ENCODE measurements at places on chromosomes 3 and 15. TPM values are rescaled to one million over a fixed set of nuclear protein-coding genes. Genes with fewer than 3 reads are reported as not detected.

DNA sequence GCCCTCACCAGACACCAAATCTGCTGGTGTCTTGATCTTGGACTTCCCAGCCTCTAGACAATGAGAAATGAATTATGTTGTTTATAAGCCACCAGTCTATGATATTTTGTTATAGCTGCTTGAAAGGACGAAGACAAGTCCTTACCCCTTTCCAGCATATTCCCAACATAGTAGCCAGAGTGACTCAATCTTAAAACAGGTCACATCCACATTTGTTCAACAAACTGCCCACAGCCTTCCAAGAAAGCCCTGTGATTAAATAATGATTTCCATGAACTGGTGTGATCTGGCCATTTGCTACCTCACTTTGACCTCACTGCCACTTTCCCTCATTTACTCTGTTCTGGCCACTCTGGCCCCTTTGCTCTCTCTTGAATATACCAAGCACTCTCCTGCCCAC lies 193.7 kb upstream of the CFAP20DC start:
- DNase-seq: no peak

GRCh38 chr3:138127636-138128365 lies 4.4 kb downstream of the A4GNT start:
- no peak for DNase-seq

DNA sequence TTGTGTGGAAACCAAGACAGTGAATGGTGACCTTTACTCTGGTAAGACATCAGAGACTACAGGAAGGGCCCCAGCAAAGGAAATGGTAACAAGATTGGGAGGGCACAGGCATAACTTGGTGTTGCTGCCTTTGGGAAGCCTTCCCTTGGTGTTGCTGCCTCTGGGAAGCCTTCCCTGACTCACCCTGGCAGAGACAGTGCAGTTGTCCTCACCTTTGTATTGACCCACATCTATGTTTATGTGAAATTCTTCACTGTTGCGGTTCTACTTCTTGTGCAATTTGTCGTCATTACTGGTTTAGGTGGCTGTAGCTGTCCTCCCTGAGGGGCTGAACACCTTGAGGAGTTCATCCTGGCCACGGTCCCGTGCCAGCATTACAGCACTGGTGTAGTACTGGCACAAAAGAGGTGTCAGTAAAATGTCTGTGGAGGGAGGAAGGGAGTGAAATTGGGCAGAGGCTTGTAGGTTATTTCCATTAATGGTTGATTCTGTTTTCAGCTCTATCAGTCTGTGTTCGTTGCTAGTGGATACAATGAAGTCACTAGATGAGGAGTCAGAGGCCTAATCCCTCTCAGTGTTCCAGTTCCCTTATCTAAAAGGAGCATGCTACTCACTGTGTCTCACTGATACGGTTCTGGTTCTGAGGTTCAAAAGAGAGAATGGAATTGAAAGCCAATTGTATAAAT lies 21.6 kb downstream of the IFT122 start:
- DNase-seq: no peak

The IL5RA gene
- total RNA-seq: not detected

The SOX14 gene
- not detected for total RNA-seq

GRCh38 chr15:69664572-69665571 lies 212.3 kb downstream of the RPLP1 start:
- DNase-seq: no peak

DNA sequence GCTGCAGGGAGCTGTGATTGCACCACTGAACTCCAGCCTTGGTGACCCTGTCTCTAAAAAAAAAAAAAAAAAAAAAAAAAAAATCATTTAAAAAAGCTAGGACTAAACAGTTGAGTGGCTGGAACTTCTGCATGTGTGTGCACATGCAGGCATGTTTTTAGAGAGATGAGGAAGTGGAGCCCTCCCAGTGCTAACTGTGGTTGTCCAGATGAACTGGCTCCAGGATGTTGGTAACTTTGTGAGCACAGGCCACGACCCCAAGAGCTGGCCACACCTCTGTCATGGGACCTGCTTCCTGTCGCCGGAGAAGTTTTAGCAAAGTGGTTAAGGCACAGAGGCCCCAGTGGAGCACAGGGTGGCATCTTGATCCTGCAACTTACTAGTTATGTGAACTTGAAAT lies 27.0 kb downstream of the CHCHD6 start:
- no peak for DNase-seq

- DNase-seq: no peak
These were observed 460.2 kb downstream of the OCA2 start for GRCh38 chr15:27638958-27639357.

DNA sequence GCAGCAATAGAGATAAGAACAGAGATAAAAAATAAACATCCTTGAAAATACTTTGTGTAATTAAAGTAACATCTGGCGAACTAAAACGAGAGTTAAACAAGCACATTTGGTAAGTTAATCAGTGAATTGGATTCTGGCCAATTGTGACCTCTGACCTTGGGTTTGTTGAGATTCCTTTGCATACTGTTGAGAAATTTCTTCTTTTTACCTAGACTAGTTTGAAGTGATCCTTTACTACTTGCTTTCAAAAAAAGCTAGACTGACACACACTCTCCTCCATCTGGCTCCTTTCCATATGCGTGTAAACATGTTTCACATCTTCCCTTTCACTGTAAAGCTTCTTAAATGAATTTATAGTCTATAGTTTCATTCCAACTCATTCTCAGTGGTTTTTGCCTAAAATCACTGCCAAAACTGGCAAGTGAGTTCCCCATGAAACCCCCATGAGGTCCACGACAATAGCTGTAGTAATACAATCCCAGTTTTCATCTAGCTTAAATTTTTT lies 17.3 kb upstream of the GBE1 start:
- DNase-seq: no peak

GRCh38 chr3:115270849-115271248 lies 123.8 kb upstream of the ZBTB20 start:
- no peak for DNase-seq

GRCh38 chr3:55534876-55535275 lies 47.8 kb upstream of the WNT5A start:
- no peak for DNase-seq

- DNase-seq: peak; percentile 80
These were observed 51.7 kb downstream of the SCN11A start for GRCh38 chr3:39000008-39000450.

GRCh38 chr3:174202116-174202515 lies 657.0 kb upstream of the NAALADL2 start:
- DNase-seq: no peak

GRCh38 chr3:150303768-150304167 lies 104.3 kb upstream of the TSC22D2 start:
- DNase-seq: peak; percentile 57

DNA sequence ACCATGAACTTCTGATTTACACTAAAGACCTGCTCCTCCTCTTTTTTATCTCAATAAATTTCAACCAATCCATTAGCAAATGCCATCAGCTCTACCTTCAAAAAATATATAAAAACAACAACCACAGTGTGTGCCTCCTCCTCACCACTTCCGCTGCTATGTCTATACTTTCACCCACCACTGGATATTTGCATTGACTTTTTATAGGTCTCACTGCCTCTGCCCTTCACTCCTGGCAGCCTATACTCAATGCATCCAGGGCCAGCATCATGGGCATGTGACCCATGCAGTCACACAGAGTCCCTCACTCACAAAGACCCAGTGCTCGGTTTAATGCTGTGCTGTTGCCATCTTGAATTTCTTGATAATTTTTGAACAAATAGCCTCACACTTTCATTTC lies 53.5 kb upstream of the CCDC54 start:
- no peak for DNase-seq

The PCSK6 gene
- 13.5 TPM for total RNA-seq

DNA sequence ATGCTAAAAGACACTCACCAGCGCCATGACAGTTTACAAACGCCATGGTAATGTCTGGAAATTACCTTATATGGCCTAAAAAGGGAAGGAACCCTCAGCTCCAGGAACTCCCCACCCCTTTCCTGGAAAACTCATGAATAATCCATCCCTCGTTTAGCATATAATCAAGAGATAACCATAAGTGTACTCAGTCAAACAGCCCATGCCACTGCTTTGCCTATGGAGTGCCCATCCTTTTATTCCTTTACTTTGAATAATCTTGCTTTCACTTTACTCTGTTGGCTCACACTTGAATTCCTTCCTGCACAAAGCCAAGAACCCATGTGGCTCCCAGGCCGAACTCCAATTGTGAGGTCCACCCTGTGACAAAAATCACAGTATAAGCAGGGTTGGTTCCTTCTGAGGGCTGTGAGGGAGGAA lies 19.1 kb upstream of the FSTL1 start:
- DNase-seq: no peak

The STRA6 gene
- total RNA-seq: 0.54 TPM

DNA sequence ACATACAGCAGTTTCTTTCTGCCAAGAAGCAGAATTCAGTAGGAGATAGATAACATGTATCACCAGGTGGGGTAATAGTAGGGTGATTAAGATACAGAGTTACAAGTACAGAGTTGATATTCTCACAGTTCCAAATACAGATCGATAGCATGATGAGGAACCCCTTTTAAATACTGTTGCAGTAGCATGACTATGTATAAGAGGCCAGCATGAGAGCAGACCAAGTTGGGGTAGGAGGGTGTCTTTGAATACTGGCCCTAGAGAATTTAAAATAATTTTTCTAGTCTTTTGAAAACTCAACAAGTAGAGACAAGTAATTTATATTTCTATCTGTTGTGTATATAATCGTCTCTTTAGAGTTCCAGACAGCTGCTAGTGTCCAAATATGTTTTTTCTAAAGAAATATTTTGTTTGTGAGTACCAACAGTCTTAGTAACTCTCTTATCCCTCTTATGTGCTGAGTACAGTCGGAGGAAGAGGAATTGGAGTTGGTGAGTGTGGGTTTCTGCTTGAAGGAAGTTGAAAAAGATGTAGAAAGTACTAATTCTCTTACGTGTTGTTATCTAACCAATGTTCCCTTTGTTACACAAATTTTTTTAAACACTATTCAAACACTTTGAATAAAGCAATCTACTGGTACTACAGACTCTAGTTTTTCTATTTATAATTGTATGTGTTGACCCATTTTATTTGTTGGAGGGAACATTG lies 30.2 kb downstream of the LYSMD4 start:
- DNase-seq: no peak

The SLC9C1 gene
- 0.79 TPM for total RNA-seq

- no peak for DNase-seq
These were observed 33.8 kb downstream of the SLC9A9 start for GRCh38 chr3:143814443-143814889.

GRCh38 chr3:37688756-37689155 lies 172.9 kb upstream of the CTDSPL start:
- DNase-seq: no peak

- no peak for DNase-seq
These were observed 154.2 kb downstream of the RAB11A start for GRCh38 chr15:66023311-66023972.

The C3orf85 gene
- total RNA-seq: not detected

DNA sequence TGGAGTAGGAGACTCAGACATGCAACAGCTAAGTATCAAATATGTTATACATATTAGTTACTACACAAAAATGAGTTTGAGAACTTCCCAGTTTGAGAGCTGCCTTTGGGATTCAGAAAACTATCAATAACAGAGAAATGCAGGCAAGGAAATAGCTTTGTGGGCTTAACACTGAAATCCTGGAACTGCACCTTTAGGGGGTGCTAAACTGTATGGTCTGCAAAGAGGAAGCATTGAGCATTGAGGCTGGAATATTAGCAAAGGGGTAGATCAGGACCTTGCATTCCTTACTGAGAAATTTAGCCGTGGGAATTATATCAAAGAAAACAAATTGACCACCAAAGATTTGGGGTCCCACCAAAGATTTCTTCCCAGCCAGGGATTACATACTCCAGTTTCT lies 580.0 kb downstream of the ZNF385D start:
- DNase-seq: no peak

The AGTR1 gene
- total RNA-seq: not detected

GRCh38 chr15:78734451-78735064 lies 76.7 kb downstream of the ADAMTS7 start:
- no peak for DNase-seq

DNA sequence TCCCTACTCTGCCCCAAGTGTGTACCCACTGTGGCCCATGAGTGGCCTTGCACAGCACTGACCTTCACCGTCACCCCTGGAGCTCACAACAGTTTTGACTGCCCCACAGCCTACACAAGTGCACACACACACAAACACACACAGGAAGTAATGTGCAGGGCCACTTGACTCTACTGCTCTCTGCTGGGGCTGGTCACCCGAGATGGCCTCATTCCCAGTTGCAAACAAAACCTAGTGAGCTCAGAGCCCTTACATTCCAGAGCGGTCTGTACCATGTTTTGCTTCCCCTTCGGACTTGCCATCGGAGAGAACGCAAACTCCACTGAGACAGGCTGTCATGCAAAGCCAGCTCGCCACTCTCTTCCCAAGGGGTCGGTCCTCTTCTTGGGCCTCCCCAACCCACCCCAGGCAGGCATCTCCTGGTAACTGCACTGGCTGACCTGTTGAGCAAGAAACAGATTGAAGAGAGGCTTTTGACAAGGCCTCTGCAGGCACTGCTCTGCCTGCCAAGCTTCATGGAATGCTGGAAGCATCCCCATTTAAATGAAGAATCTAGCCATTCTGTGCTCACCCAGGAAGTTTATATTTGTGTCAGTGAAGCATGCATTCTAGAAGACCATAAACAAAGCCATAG lies 232.0 kb upstream of the IGF1R start:
- DNase-seq: no peak

DNA sequence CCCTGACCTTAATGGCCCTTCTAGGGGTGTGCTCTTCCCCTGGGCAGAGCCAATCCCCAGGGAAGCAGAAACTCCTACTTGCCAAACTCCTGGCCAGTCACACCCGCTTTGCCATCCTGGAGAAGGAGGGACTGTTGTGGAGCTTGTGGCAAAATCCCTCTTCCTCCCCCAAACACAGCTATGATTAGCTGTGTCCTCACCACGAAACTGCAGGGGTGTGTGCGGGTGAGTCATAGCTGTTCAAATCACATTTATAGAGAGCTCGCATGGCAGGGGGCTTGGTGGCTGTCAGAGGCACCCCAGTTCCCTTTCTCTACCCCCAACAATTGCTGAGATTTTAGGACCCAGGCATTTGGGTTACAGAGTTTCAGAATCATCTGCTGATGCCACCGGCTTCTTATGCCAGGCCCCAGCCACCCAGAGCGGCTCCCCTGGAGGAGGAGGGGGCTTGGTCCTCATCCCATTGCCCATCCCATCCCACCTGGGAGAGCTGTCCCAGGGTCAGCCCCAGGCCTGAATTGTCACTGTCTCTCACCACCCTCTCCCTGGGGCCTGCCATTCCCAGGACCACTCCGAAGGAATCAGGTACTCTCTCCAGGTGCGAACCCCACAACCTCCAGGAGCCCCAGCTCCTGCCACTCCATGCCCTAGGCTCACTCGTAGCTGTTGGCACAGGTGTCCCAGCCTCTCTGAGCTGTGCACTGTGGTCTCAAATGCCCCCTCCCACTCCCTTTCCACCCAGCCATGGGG lies 28.8 kb upstream of the MAGEF1 start:
- peak; percentile 54 for DNase-seq

- DNase-seq: no peak
These were observed 134.6 kb upstream of the TP63 start for GRCh38 chr3:189496375-189497138.

The GOLGA6B gene
- 0.10 TPM for total RNA-seq

Data from HCT116 (cell line).